ENCODE measurements at places on chromosomes 1 and 21.

DNA sequence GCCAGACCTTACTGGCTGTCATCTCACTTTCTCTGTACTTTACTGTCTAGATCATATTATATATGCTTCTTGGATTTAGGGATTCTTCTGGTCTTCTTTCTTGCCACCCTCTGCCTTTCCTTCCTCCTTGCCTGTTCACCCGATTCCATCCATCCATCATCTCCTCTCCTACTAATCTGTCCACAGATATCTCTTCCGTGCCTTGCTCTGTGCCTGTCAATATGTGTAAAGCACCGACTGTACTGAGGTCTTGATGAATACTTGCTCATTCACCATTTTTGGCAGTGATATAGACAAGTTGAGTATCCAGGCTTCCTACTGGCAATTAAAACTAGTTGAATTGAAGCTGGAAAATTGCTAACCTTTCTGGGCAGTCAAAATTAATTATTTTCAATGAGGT lies 8.1 kb downstream of the FMN2 start:
- no peak for DNase-seq

- no peak for DNase-seq
Observed at GRCh38 chr1:243642936-243643335, 207.1 kb downstream of the AKT3 start.

- no peak for DNase-seq
Observed at GRCh38 chr1:75548721-75549480, 62.0 kb downstream of the SLC44A5 start.

DNA sequence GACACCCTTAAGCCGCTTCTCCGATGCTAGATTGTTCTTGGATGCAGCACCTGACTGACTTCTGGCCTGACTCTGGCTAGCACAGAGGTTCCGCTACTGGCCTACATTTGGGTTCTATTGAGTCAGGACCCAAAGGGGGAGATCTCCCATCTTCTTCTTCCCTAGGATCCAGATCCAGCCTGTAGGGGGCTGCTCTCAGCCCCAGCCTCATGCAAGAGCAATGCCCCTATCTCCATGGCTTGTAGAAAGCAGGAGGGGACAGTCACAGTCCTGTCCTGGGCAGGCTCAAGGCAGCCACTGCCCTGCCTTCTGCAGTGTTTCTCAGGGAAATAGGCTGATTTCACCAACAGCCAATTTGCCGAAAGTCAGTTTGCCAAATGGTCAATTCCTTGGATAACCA lies 6.3 kb upstream of the ADAR start:
- no peak for DNase-seq

- DNase-seq: no peak
Observed at GRCh38 chr21:17388226-17388625, 124.6 kb upstream of the CXADR start.

DNA sequence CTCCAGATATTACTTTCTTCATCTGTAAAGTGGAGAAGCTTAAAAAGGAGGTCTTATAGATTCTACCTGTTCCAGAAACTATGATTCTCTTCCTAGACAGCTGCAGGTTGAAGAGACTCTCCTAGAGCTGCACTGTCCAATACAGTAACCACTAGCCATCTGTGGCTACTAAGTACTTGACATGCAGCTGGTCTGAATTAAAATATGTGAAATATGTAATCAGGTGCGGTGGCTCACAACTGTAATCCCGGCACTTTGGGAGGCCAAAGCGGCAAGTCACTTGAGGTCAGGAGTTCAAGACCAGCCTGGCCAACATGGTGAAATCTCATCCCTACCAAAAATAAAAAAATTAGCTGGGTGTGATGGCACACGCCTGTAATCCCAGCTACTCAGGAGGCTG lies 15.8 kb downstream of the APP start:
- no peak for DNase-seq

DNA sequence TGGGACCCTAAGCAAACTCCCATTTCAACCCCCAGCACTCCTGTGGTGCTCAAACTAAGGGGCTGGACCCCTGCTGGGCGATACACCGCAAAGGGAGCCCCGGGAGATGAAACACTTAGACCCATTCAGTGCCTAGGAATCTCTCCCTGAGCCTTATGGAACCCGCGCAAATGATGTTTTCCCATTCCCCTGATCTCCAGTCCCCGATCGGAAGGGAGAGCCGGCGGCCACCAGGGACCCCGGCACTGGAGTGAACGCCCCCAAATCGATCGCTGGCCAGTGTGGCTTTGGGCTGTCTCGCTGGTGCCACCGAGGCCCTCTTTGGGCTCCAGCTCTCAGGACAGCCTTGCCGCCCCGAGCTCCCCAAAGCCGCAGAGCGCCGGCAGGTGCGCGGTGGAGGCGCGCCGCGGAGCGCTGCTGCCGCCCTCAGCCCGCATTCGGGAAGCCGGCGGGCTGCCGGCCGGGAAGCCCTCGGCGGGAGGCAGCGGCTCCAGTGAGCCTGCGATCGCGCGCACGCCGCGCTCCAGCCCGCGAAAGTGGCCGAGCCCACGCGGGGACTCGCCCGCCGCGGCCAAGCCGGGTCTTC lies 1.1 kb downstream of the PLXNA2 start:
- no peak for DNase-seq

DNA sequence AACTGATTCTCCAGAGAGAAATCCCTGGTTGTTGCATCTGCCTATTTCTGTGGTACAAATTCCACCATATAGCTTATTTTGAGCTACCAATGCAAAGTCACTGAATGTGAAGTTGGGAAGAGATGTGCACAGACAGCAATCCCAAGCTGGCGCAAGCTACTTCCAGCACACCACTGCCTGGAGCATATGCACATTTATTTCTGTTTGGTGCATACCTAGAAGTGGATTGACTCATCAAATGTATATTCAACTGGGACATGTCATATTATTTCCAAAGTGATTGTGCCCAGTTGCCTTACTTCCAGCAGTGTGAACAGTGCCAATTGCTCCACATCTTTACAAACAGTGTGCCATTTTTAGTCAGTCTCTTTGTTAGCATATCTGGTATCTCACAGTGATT lies 58.2 kb upstream of the PLD5 start:
- no peak for DNase-seq

- no peak for DNase-seq
Observed at GRCh38 chr1:24321126-24321525, 2.0 kb downstream of the GRHL3 start.

DNA sequence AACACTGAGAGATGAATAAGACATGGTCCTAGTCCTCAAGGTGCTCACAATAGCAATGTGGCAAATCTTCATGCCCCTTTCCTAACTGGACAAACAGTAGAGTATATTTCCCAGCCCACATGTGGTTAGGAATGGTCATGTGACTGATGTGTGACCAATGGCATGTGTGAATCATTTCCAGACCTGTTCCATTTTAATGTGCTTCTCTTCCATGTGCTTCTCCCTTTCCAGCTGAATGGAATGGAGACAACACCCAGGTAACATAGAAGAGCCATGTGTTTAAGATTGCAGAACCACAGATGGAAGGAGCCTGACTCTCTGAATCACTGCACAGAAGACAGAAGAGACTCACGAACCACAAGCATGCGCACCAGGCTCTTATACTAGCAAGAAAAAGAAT lies 409.9 kb upstream of the NFIA start:
- no peak for DNase-seq

GRCh38 chr1:186689376-186689775 lies 9.2 kb upstream of the PTGS2 start:
- DNase-seq: no peak

DNA sequence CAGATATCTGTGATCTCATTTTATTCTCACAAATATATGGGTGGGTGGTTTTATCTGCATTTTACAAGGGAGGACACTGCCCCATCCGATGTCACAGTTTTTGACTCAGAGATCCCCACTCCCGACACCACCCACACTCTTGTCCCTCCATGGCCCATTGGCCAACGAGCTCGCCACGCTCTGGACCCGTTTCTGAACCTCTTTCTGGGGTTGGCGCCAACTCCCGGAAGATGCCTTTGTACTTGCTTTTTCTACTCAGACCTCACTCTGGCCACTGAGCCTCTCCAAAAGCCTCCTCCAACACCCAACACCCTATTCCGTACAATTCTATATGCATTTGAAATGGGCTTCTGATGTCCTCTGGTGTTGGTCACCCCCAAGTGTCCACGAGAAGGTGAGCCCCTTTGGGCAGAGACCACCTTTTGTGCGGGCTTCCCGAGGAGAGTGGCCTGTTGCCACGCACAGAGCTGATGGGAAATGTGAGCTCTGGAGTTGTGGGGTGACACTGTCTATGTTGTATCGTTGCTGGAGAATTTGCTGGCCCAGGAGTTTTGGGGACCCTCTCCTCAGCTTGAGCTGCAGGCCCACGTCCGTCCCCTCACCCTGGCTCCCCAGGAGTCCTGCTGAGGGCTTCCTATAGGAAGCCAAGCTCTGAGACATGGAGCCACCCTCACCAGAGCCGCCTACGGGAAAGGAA lies 366.9 kb upstream of the VAMP3 start:
- no peak for DNase-seq

Measured in activated CD4-positive, alpha-beta T cell treated with anti-CD3 and anti-CD28 coated beads for 24 hours (primary cell).